GM12864 (cell line): ENCODE measurements at places on chromosomes 4 and X.

GRCh38 chr4:39544580-39545315 is 17.5 kb upstream of the UGDH start:
- DNase-seq, result no peak

DNA sequence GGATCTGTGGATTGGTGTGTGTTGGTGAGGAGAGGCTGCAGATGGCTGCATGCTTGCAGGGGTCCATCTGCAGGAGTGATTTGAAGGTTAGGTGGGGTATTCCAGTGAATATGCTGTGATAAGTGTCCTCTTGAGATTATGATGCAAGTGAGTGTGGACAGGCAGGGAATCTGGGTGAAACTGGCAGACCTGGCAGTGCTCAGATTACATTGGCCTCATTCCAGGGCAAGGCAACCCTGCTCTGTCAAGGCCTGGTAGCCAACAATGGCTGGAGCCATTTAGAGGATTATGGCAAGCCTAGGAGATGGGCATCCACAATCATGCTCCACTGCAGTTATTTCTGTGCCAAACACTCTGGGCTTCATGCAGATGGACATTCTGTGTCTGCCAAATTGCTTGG is 113.9 kb downstream of the RTL3 start:
- no peak for DNase-seq

DNA sequence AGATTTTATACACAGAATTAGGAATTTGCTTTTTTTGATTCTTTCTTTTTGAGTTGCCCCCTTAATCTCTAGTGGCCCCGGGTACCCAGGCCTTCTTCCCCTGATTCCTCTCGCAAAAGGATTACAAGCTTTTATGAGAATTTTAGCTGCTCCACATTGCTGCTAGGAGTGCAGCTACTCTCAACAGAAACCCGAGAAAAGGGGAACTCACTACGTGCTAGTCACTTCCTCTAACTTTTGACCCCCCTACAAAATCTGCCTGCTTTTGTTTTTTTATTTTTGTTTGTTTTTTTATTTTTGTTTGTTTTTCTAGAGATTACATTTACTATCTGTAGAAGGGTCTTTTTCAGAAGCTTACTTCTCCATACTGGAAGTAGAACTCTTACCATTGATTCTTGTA is 64.1 kb downstream of the ZNF81 start:
- no peak for DNase-seq

GRCh38 chr4:74262522-74262921 is 45.7 kb upstream of the EPGN start:
- DNase-seq, result no peak

GRCh38 chrX:151397741-151398070 is 700 bp downstream of the VMA21 start:
- no peak for DNase-seq
